Dermis blood vessel endothelial cell (primary cell): ENCODE measurements at places on chromosomes 11 and 22. TPM values are rescaled to one million over a fixed set of nuclear protein-coding genes. Genes with fewer than 3 reads are reported as not detected.

C22orf15 gene
- 0.14 TPM in 1 of 2 replicates, not detected in the other for total RNA-seq

DNA sequence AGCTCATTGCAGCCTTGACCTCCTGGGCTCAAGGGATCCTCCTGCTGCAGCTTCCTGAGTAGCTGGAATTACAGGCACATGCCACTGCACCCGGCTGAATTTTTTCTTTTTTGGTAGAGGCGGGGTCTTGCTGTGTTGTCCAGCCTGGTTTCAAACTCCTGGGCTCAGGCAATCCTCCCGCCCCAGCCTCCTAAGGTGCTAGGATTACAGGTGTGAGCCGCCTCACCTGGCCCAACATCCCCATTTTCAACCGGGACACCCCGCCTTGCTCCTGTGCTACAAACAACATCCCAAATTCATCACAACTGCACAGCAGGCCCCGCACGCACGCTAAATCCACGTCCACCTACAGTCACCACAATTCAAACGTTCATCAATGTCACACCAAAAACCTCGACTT lies 61.0 kb downstream of the ARFGAP3 start:
- DNase-seq: no peak

DNA sequence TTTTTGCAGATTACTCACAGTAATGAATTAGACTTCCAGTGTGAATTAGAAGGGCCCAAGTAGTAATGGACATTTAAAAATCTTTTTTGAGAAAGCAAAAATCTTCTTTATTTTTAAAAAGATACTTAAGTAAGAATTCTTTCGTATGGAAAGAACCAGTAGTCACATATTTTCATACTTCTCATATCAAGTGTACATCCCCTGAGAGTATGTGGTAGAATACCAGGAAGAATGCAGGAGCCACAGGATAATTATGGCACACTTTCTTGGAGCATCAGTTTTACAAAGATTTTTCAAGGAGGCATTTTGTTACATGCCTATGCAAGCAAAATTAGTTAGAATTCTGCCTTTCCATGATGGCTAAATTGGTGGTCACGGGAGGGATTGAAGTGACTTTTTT lies 28.1 kb downstream of the POLD3 start:
- DNase-seq: no peak

DNA sequence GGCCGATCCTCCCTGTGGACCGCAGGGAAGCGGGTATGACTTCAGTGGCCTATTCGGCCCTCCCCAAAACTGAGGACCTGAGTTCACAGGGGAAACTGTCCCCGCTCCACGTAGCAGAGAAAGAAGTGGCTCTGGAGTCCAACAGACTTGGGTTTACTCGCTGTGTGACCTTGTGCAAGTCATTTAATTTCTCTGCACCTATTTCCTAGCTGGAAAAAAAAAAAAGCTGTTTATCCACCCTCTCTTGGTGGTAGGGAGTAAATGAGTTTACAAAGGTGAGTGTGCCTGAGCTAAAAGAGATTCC lies 2.2 kb downstream of the SPON1 start:
- no peak for DNase-seq

DNA sequence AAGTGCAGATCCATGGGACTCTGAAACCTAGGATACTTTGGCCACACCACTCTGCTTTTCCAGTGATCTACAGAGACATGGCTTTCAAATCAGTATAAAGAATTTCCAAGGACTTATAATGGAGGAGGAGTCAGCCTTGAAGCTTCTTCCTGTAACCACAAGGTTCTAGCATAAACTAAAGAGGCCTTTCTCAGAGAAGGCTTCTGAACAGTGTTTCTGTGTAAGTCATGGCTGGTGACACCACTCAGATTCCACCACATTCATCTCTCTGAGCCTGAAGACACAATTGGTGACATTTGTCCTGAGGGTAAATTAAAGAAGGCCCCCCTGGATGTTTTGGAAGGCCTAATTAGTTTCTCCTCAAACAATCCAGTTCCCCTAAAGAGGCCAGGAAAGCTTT lies 29.0 kb upstream of the ADORA2A start:
- no peak for DNase-seq

OR10D3 gene
- total RNA-seq: not detected in 2 replicates

- no peak for DNase-seq
These were observed at the start of gene MMP27 for GRCh38 chr11:102705626-102706025. Gene MMP27, minus strand, starts transcription at chr11:102705769. Its CDS starts 55 bp downstream, at chr11:102705714.

- peak; percentile 13 for DNase-seq
These were observed 34.2 kb upstream of the MOB2 start for GRCh38 chr11:1520663-1521267.

DNA sequence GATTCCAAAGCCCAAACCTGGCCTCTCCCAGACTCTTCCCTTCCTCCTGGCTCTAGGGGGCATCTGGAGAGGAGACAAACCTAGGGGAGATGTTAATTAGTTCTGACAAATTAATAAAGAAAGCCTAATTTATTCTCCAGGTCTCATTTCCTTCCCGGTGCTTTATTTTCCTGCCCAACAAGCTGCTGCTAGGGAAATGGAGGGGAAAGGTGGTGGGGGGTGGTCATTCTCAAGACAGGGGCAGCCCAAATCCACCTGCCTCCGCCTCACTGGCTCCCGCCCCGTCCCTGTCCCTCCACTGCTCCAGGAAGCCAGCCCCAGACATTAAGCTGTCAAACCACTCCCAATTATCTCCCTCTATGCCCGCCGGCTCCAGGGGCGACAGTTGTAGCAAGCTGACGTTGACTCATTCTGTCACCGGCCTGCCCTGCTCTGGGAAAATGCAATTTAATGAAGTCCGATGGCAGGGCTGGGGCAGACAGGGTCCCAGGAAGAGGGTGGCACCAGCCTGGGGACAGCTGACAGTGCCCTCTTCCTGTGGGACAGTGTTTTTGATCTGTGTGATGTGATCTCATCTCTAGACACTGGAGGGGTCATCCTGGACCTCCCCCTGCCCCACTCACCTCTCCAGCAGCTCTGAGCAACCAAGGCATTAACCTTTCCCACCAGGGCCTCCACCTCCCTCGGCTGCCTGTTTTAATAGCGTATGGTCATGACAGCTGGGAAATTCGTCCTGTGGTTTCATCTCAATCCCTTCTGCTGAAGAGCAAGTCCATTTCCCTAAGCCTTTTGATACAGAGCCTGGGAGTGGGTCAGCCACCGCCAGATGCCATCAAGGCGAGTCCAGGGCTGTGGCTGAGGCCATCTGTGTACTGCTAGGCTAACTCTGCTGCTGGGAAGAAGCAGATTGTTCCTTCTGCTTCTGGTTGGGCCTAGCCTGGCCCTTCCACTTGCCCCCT lies 27.1 kb downstream of the NECTIN1 start:
- no peak for DNase-seq

GRCh38 chr11:125224391-125225021 lies 60.0 kb downstream of the PKNOX2 start:
- peak; percentile 50 for DNase-seq

FXYD2 gene
- total RNA-seq: 0.74 and 4.6 TPM in 2 replicates

GRCh38 chr11:17273668-17274282 lies 2.8 kb upstream of the NUCB2 start:
- no peak for DNase-seq

DNA sequence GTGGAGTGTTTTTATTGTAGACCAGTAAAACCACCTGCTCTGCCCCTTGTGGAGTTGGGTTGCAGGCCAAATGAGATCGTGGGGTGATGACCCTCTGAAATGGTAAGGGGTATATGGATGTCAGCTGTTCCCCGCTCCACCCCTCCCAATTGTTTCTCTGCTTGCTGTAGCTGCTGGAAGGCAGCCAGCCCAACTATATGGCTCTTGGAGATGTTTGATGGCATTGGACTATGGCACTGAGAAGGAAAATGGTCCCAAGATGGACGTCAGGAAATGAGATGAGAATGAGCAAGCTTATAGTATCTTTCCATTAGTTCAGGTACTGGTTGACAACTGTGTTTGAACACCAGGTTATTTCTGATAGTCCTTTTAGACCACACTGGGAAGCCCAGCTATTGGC lies 94.8 kb upstream of the SORL1-AS1 start:
- DNase-seq: no peak

DNA sequence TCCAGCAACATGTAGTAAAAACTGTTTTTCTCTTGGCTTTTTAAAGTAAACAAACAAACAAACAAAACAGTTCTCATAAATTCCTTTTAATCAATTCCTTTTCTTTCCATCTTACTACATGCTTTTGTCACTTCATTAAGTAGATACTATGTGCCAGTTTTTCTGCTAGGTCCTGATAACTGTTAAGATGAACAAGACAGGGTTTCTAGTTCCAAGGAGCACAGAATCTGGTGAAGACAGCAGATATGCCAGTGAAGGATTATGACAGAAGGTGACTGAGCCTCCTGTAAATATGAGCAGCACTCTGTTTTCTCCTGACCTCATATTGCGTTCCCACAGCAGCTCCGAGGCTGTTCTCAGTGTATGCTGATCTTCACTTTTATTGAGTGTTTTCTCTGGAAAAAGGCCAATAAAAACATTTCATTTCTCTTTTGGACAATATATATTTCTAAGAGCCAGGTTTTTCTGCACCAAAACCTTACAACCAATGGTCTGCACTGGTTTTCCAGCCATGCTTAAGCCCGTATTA lies 45.8 kb downstream of the HEPHL1 start:
- DNase-seq: peak; percentile 1

DNA sequence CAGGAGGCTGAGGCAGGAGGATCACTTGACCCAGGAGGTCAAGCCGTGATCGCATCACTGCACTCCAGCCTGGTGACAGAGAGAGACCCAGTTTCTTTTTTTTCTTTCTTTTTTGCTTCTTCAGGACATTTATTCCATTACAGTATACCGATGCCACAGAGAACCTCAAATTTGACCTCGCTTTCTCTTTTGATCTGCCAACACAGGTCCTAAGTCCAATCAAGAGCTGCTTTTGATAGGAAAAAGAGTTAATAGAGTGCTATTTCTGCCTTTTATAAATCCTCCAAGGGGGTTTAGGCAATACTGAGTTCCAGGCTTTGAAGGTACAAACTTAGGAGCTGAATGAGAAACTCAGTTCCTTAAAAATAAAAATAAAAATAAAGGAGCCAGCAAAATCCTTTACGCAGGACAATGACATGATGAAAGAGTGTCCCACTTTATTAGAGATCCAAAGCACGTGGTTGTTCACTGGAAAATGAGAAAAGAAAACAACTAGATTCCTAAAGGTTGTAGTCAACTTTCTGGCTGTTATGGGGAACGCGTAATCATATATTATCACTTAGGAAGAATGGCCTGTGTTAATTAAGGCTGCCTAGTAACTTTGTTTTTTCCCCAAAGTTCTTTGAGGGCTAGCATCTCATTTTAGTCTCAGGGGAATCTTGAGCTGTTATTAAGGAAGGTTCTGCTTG lies 27.2 kb downstream of the FADD start:
- no peak for DNase-seq

GRCh38 chr22:38172832-38173640 lies 8.6 kb downstream of the PLA2G6 start:
- DNase-seq: peak; percentile 99

DNA sequence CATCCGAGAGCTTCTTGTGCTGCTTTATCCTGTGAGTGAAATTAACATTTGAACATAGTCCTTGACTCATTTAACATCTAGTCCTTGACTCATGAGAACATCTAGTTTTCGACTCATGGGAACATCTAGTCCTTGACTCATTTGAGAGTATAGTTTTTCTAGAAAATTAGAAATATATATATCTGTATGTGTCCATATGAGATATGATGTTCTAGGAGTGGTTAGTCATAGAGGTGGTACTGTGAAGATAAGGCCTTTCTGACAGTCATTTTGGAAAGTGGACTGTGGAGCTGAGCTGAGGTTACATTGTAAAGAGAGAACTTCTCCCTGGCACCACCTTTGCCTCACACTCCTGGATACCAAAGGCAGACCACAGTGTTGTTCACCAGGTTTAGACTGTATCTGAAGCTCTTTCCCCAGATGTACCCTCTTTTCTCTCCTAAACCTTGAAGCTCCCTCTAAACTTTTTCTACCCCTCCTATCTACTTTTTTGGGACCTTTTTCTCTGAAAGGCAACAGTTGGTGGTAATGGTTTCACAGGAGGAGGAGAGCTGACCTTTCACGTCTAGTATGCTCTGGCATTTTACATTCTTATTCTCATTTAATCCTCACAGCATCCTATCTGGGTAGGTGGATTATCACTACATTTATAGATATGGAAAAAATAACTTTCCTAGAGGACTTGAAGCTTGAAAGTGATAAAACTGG lies 67.2 kb downstream of the PPP2R1B start:
- DNase-seq: no peak

GRCh38 chr11:14254533-14255237 lies 104.3 kb downstream of the RRAS2 start:
- no peak for DNase-seq

DNA sequence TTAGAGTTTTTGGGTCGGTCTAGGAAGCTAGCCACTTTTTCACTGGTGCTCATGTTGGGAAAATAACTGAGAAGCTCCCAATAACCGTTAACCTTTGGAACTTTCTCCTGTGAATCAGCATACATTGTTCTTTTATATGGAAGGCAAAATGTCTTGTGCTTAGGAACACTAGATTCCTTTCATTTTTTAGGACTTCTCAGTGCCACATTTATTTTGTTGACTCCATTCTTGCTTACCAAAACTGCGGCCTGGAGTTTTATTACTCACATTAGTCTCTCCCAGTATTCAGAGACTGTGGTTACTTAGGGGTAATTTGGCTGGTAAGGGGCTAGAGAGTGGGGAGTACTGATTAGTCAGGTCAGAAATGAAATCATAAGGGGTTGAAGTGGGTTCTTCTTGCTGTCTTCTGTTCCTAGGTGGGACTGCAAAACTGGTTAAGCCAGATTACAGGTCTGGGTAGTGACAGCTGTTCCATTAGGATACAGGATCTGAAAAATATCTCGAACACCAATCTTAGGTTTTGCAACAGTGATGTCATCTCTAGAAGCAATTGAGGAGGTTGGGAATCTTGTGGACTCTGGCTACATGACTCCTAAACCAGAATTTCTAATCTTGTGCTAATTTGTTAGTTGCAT lies 631.4 kb upstream of the LUZP2 start:
- no peak for DNase-seq

DSCAML1 gene
- under 0.01 TPM in 1 of 2 replicates, not detected in the other for total RNA-seq

DNA sequence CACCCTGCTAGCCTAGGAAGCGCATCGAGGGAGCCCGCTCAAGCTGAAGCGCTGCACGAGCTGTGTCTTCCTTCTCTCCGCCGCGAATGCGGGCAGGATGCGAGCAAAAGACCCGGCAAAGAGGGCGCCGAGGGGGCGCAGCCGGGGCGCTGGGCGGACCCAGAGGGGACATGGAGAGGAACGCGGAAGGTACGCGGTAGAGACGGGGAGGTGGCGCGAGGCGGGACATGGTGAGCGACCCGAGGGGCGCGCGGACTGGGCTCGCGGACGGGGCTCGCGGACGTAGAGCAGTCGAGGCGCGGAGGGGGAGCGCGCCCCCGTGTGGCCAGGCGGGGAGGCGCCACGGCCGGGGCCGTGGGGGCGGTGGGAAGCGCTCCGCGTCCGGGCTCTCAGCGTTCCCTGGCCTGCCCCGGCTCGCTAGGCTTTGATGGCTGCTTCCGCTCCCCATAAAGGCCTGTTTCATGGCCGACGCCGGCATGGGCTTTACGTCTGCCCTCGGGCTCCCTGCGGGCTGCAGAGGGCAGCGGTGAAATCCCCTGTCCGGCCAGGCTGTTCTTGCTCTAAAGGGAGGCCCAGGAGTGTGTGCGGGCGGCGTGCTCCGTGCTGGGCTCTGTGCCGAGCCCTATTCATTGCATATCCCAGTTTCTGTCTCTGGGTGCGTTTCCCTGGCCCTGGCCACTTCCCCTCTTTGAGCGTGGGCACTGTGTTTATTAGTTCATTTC lies 31.2 kb upstream of the TRIM29 start:
- peak; percentile 80 for DNase-seq

HTR3B gene
- total RNA-seq: not detected in 2 replicates

MYEOV gene
- total RNA-seq: 0.05 TPM in 1 of 2 replicates, not detected in the other
